ENCODE measurements at places on chromosomes 5 and 9.

- no peak for DNase-seq
Observed at GRCh38 chr5:123538670-123539459, 26.9 kb downstream of the CSNK1G3 start.

DNA sequence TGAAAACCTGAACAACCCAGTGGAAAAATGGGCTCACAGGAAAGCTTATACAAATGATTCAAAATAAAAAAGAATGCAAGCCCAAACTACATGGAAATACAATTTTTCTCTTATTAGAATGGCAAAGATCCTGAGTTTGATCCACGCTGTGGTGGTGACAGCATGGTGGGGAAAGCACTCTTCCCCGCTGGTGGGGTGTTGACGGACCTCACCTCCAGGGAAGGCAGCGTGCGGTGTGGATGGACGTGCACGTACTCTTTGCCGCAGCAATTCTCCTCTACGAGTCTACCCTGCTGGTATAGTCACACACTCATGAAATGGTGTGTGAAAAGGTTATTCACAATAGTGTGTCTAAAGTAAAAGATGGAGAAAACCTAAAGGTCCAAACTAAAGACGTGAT lies 5.9 kb upstream of the ZFP62 start:
- DNase-seq = no peak

- no peak for DNase-seq
Observed at GRCh38 chr5:133992429-133993155, 12.2 kb downstream of the VDAC1 start.

DNA sequence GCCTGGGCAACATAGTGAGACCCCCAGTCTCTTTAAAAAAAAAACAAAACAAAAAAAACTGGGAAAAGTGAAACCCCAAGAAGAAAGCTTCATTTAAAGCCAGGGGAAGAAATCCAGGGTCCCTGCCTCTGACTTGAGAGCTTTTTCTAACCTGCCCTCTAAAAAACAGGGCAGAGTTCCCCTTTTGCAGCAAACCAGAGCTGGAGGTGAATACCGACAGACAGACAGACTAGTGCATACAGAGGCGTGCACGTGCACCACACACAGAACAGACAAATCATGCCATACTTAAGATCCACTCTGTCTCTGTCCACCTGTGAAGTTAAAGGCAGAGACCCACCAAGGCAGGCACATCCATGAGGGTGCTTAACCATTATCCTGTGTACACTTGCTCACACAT lies 11.7 kb upstream of the AQP3 start:
- DNase-seq = no peak

DNA sequence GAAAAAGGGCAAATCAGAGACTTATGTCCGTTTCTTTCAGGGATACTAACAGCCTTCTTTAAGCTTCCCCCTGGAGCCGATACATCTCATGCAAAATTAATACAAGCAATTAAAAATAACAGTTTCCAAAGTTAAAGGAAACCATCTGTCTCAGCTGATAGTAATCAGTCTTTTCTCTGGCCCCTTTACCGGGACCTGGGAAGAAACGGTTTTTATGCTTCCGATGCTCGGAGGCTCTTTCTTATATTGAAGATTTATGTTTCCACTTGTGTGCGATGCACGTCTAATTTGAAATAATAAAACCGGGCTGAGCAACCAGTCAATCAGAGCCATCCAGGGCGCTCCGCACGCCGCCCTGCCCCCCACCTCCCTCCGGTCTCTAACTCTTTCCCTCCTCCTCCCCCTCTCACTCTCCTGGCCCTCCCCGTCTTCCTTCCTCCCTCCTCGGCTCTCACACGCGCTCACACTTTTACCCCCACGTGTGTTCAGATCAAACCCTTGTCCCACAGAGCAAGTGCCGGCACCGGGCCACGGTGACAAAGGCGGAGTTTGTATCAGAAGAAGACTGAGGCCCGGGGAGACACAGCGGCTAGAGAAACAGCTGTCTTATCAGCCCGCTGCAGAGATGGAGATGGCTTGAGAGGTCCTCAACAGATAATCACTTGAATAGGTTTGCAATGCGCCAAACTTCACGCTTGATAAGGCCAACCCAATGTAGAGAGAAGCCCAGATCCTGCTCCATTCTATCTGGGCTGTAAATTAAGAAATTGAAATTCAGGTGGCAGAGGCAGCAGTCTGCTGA lies 5.1 kb upstream of the ELAVL2 start:
- no peak for DNase-seq

DNA sequence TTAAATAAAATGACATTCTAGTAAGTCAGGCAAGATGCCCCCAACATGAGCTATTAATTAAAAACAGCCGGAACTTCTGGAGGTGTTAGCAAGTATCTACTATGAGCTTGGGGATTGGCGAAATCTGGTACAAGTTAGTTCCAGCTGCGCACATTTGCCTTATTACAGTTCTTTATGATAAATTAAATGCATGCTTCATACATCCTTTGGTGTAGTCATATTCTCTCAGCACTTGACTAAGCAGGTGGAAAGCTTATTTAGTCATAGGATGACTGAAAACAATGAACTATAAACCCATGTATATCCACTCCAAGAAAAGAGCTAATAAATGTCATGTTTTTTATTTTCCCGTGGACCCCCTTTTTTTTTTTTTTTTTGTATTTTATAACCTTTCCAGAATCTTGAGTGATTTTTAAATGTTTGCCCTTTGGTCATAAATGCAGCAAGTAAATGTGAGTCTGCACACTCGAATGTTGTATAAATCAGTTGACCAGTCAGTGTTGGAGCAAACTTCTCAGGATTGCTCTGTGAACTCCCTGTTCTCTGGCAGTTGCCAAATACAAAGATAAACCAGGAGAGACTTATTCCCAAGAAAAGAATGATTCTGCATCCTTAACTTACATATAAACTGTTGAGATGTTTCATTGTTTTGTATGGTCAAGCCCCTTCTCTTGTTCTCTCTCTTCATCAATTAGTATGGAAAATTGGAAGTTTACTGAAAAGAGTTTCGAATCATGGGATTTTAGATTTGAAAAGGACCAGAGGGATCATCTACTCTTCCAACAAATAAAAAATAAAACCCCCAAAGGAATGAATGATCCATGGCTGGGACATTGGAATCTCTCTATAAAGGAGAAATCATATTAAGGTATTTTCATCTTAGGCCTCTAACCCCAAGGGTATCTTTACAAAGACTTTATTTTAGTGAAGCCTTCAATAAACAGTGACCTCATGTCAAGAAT lies 38.3 kb downstream of the PIK3R1 start:
- DNase-seq = no peak

GRCh38 chr9:108396193-108396592 lies 459.6 kb downstream of the ACTL7B start:
- DNase-seq = no peak

- no peak for DNase-seq
Observed at GRCh38 chr5:103866169-103866568, 303.6 kb upstream of the NUDT12 start.

DNA sequence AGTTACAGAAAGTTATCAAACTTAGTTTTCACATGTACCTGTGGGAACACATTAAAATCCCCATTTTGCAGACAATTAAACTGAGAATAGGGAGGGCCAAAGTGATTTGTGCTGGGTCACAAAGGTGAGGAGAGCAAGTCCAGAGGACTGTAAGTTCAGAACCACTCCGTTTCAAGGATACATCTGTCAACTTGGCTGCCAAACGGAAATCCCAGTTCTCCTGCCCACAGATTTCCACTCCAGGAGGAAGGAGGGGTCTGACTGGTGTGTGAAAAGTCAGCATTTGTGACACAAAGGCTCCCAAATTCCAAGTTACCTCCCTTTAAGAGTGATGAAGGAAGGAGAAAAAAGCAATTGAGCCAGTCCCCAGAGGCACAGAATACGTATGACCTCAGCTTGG lies 42.3 kb downstream of the PRELID2 start:
- no peak for DNase-seq

DNA sequence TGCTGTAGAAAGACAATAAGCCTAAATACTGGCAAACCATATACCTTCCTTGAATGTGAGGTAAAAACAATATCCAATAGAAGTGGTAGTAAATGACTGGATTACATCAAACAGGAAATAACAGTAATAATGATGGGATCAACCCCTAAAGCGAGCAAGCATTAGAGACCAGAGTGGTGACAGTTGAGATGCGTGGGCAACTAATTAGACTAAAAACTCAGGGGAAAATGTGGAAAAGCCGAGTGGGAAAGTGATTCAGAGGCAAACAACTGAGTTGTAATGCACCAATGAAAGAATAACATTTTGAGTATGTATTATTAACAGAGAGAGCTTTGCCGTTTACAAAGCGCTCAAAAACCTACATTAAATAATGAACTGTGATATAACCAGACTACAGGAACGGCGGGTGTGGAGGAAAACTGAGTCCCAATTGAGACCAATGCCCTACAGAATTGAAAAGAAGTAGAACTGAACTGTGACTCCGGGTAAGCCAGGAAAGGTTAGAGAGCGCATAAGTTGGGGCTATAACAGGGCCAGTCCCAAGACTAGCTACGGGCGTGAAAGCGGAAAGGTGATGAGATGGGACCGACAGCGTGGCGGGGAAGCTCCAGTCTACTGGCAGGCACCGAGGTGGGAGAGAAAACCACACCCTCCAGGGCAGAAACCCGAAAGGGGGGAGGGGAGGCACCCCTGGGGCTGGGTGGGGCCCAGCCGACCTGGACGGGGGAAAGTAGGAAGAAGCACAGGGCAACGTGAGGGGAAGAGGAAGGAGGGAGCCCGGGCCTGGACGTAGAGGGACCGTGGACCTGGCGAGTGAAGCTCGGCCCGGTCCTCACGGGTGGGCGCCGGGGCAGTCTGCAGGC lies 592 bp downstream of the UBAP2 start:
- no peak for DNase-seq

DNA sequence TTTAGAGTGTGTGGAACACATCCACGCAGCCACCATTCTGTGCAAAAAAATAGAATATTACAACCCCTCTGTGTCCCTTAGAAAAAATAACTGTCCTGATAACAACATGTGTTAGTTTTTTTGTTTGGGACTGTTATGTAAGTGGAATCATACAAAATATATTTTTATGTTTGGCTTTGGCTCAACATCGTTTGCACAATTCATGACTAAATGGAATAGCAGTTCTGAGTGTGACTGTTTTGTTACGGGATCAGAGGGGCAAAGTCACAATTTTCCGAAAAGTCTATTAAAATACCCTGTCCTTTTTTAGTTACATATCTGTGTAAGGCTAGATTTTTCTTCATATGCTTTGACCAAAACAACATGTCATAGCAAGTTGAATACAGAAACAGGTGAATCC lies 12.8 kb downstream of the MTREX start:
- DNase-seq = no peak

DNA sequence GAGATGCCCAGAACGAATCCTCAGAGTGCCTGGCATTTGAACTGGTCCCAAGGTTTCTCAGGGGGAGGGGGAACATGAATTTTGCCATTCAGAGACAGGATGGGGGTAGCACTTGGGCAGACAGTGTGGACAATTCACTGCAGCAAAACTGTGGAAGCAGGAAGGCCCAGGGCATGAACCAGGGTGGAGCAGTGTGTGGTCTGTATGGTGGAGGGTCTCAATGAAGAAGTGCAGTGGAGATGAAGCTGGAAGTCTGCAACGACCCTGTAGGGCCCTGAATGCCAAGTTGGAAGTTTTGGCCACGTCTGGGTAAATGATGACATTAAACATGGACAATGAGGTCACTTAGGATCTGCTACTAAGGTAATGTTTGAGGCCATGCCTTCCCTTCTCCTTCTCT lies 273.9 kb downstream of the CDK5RAP2 start:
- no peak for DNase-seq

DNA sequence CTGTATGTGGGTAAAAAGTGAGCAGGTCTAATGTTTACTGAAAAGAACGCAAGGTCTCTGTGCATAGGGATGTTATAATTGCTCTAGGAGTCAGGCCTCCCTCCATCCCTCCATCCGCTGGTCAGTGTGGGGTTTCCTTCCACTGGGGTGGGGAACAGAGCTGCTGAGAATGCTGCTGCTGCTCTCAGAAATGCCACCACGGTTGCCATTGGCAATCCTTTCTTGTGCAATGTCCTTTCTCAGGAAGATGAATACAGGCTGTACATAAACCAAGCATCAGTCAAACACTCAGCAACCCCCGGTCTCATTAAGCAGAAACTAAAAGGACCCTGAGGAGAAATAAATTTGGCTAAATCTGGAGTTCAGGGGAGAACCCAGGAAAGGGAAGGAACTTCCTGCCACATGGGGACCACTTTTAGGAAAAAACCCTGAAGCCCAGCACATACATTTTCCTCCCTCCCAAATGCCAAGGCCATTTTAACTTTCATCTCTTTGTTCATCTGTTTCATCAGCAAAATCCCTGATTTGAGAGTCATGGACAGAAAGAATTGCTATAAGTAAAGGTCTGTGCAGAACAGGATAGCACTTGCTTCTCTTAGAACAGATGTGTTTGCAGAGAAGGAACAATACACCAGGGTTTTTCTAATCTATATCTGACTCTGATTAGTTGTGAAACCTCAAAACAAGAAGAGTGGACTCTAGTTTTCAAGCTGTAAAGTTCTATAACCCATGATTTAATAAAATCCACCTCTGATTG lies 70.4 kb upstream of the SLC1A3 start:
- DNase-seq = no peak

DNA sequence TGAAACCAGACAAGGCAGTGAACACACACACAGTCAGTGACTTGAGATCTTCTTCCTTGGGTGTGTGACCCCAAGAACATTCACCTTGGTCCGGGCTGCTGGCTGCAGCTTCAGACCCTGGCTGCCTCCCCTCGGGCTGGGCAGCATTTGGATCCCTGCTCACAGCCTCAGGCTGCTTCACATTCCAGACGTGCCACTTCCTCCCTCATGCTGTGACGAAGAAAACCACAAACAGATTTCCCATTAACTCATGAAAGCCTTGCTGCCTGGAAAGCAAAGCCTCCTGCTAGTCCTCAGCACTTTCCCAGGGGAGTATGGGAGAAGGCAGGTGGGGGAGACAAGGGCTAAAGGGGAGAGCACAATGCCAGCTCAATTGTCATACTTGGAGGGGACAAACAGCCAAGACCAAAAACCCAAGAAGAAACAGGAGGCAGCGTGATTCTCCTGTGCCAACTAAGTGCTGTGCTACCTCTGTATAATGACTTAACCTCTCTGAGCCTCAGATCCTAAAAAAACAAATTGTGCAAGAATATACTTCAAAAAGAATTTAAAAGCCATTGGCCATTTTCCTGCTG lies 594.6 kb upstream of the BRINP1 start:
- no peak for DNase-seq

DNA sequence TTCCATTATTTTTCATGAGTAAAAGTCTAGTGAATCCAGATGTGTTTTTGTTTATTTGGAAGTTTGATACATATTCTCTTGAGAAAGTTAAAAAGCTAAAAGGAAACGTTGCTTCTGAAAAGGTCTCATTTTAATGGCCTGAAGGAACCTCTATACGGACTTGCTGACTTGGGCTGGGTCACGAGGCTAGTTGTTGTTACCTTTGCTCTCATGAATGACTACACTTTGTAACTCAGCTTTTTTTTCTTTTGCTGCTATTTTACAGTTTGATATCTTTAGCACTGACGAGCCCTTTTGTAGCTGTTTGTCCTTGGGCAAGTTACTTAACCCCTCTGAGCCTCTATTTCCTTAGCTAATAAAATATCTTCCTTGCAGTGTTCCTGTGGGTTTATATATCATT lies 211.5 kb downstream of the PCSK5 start:
- DNase-seq = no peak

DNA sequence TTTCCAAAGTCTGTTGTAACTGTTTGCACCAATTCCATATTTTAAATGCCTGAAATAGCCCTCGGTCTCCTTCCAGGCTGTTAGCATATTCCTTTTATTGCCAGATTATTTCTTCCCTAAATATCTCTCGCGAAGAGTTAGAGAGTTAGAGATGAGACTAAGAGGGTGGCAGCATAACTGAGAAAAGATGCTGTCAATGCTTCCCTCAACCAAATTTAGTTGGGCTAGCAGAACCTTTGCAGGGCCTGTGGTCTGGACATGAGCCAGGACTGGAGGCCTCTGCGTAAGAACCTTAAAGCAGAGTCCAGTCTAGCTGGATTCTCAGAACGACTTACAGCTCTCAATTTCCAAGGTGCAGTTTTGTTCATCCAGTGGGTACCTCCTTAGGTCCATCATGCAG lies 135.9 kb downstream of the GABRB2 start:
- no peak for DNase-seq
